ENCODE measurements at places on chromosomes 11 and 22. TPM values are rescaled to one million over a fixed set of nuclear protein-coding genes. Genes with fewer than 3 reads are reported as not detected.

The SYNGR1 gene
- total RNA-seq, result 1.1 TPM

The CLMP gene
- 0.35 TPM for total RNA-seq

The ELFN2 gene
- 0.70 TPM for total RNA-seq

The RASSF7 gene
- total RNA-seq, result 68.4 TPM

The ETS1 gene
- 885 TPM for total RNA-seq

The PACSIN3 gene
- 1.0 TPM for total RNA-seq

The CDON gene
- total RNA-seq, result 2.0 TPM

The NXPE1 gene
- total RNA-seq, result not detected

The APOL5 gene
- total RNA-seq, result not detected

The SEPTIN5 gene
- 3.2 TPM for total RNA-seq

The OR4D9 gene
- not detected for total RNA-seq

The PANX2 gene
- total RNA-seq, result not detected

The CCDC116 gene
- not detected for total RNA-seq

The SLC22A8 gene
- not detected for total RNA-seq

The FGF4 gene
- not detected for total RNA-seq

The PNPLA3 gene
- not detected for total RNA-seq

The BACE1-AS gene
- total RNA-seq, result 11.2 TPM

The C22orf31 gene
- total RNA-seq, result not detected

The EFCAB6 gene
- 0.32 TPM for total RNA-seq

The HSPB2 gene
- not detected for total RNA-seq

The TMEM41B gene
- 29.0 TPM for total RNA-seq

The TBX1 gene
- total RNA-seq, result not detected

The AKIP1 gene
- total RNA-seq, result 11.4 TPM

The GAS2 gene
- total RNA-seq, result 2.6 TPM

The IL18BP gene
- 27.5 TPM for total RNA-seq

The RGL4 gene
- total RNA-seq, result 13.8 TPM

The SOX6 gene
- 0.16 TPM for total RNA-seq

The VSIG10L2 gene
- not detected for total RNA-seq

The SCARF2 gene
- 1.6 TPM for total RNA-seq

The SMTNL1 gene
- not detected for total RNA-seq

The WNT7B gene
- not detected for total RNA-seq

The ESRRA gene
- 20.2 TPM for total RNA-seq

The KRTAP5-11 gene
- total RNA-seq, result not detected

The H19 gene
- not detected for total RNA-seq

The MRE11 gene
- 27.4 TPM for total RNA-seq

The GPHA2 gene
- total RNA-seq, result not detected

The KCNJ4 gene
- not detected for total RNA-seq

The CASP5 gene
- not detected for total RNA-seq

The PNPLA5 gene
- total RNA-seq, result not detected

The CARD18 gene
- total RNA-seq, result not detected

The ALDH3B2 gene
- total RNA-seq, result not detected

The MUC6 gene
- 0.23 TPM for total RNA-seq

The TBX10 gene
- total RNA-seq, result not detected

The GAB4 gene
- total RNA-seq, result not detected

The GSTT2 gene
- total RNA-seq, result not detected

The MMP7 gene
- 0.60 TPM for total RNA-seq

The ANGPTL5 gene
- not detected for total RNA-seq

The KRTAP5-1 gene
- not detected for total RNA-seq

The OR10D3 gene
- not detected for total RNA-seq

The ISX gene
- not detected for total RNA-seq

The OR5P2 gene
- total RNA-seq, result not detected

The FREY1 gene
- 6.8 TPM for total RNA-seq
